ENCODE measurements at places on chromosomes 7 and 10.

- DNase-seq, result no peak
These were observed 508.9 kb upstream of the NRP1 start for GRCh38 chr10:33843379-33843778.

DNA sequence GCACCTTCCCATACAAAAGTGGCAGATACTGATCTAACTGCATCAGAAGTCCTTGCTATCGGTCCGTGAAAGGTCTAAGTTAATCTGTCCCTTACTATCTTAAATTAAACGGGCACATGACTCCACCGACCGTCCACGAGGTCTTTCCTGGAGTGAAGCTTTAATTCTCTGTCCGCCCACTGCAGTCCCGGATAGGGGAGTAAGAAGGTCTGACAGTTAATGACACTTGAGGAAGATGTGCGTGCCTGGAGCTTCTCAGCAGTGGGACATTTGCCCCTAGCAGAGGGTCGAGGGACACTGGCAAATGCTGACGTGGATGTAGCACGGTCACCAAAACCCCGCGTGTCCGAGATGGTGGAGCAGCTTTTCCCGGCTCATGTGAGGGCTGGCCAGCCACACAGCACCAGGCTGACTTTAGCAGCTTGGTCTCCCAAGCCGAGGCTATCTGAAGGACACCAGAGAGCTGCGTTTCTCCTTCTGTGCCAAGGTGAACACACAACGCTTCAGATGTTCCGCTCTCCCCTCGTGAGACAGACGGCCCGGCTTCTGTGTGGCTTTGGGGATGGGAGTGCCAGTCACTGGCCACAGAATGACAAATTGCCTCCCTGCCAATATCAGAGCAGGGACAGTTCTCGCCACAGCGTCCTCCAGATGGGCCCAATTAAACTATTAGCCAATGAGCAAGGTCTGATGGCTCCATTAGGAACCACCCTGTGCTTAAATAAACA, 86.6 kb downstream of the ADARB2 start:
- DNase-seq, result no peak

DNA sequence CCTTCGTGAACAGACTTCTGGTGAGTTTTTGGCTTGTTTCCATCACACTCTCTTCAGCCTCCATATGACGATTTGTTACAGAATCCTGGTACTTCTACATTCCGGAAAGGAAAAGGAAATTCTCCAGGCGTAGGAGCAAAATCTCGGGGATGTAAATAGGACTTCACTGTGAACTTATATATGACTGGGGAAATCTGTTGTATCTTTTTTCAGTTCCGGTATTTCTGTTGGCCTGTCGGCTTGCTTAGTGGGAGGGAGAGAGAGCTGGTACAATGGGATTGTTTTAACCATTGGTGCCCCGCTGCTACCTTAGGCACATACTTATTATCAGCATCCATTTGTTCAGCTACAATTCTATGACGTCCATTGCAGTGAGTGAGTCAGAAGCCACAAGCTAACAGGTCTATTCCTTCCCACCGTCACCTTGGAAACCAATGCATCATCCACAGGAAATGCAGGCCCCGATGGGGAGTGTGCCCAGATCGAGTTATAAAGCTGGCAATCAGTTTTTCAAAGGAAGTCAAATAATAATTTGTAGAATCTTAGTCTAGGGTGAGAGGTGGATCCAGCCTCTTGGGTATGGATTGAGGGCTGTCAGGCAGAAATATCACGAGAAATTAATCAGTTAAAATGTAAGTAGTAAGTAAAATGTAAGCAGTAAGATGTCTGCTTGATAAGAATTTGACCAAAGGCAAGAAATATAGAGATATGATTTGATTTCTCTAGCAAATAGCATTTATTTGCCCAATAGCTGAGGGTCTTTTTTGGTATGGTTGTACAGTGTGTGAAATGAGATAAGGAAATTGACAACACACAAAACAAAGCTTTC, 92.0 kb upstream of the MKLN1 start:
- DNase-seq, result peak; percentile 6

DNA sequence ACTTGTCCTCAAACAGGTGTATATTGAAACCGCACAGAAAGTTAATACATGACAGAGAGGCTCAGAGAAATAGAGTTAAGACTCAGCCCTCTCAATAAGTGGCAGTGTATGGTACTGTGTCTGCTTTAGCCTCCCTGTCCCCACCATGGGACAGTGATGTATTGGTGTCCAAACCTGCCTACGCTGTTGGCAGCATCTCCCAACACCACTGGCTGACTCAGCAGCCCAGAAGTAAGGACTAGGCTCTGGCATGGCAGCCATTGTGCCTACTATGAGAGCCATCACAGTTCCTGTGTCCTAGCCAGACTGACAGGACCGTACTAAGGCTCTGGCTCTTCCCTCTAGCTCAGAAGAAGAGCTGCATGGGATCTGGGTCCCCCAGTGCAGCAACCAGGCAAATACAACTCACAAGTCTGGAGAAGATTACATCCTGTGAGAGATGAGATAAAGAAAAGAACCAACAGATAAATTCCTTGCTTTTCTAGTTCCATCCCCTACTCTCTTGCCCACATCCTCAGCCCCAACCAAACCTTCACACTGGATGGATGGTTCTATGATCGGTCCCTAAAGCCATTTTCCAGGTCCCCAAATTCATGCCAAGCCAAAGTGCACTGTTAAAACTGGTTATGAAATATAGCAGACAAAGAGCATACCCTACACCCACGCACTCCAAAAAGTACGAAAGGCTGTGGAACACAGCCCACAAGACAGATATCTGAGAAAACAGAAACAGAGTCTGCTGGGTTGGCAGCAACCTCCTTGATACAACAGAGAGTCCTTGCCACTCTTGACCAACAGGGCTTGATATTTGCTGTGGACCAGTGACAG, 44.1 kb upstream of the DMTF1 start:
- no peak for DNase-seq

GRCh38 chr7:1567049-1567771, 2.6 kb downstream of the PSMG3 start:
- DNase-seq, result no peak

- no peak for DNase-seq
These were observed 16.4 kb upstream of the PROSER2 start for GRCh38 chr10:11806706-11807105.

- no peak for DNase-seq
These were observed 76.6 kb upstream of the PPIF start for GRCh38 chr10:79270466-79271246.

DNA sequence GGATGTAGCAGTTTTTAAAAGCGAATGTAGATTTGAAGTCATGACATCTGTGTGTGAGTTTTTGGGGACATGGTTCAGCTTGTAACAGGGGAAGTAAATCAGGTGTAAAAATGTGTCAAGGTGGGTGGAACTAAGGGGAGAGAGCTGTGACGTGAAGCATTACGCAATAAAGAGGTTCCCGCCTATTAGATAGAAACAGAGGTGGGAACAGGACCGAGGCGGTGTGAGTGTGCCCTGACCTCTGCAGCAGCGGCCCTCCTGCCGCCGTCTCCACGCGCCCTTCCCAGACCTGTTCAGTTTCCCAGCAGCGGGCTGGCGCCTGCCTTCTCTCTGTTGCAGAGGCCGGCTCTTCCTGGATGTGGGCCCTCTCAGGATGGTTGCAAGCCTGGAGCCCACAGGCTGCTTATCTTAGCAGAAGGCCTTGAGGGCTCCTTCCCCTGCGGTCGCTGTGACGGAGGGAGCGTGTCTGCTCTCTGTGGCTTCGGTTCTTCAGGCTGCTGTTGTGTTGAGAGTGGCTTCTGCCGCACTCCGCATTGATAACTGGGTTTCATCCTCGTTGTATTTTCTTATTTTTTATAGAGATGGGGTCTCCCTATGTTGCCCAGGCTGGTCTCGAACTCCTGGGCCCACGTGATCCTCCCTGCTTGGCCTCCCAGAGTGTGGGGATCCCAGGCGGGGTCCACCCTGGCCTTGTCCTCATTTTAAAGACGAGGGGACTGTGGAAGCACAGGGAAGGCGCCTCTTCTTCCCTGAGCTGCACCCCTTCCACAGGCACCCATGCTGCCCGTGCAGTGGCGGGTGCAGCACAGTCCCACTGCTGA, 65.0 kb downstream of the DNAJB6 start:
- DNase-seq, result no peak

DNA sequence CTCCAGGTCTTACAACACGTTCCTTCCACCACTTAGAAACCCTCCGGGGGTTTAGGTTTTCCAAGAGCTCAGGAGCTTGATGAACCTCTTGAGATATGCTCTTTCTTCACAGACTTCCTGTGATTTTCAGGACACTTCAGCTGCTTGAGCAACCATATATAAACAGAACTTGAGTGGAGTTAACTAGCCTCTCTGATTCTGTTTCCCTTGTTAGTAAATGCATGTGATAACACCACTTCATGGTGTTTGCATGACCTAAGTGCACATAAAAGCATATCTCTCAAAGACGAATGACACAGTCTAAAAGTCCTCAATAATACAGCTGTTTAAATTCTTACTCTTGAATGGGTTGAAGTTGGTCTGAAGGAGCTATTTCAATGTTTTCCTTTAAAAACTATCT, 9.9 kb downstream of the PRR15 start:
- no peak for DNase-seq

DNA sequence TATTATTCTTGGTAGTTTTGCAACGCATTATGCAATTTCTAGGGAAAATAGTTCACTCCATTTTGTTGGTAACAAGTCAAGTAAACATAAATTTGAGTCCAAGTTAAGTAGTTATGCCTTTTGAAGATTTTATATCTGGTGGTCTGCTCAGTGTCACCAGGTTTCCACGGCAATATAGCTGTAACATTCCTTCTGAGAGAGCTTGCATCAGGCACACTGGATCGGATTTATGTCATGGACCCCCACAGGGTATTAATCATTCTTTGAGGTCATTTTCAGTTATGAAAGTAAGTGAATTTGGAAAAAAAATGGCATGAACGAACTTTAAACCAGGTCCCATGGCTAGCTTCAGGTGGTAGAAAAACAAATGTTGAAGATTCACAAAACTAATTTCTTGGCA, 136.3 kb downstream of the POLR1F start:
- DNase-seq, result no peak

DNA sequence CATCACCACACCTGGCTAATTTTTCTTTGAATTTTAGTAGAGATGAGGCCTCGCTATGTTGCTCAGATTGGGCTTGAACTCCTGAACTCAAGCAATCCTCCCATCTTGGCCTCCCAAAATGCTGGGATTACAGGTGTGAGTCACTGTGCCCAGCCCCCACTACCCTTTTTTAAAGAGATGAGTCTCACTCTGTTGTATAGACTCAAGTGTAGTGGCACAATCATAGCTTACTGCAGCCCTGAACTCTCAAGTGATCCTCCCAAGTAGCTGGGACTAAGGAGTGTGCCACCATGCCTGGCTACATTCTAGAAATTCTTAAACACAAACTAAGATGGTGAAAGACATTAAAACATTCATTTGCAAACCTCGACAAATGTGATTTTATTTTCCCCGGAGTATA, 12.6 kb downstream of the SYPL1 start:
- DNase-seq, result no peak

DNA sequence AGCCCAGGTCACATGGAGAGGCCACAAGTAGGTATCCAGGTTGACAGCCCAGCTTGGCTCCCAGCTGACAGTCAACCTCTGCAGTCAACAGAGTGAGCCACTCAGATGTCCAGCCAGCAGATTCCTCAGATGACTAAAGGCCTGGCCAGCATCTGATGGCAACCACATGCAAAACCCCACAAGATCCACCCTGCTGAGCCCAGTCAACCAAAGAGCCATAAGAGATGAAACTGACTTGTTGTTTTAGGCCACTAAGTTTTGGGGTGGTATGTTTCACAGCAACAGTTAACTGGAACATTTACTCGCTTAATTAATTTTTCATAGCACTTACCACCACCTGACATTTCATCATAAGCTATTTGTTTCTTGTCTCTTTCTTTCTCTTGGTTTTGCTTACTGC, 107.3 kb upstream of the KDM7A start:
- DNase-seq, result no peak

DNA sequence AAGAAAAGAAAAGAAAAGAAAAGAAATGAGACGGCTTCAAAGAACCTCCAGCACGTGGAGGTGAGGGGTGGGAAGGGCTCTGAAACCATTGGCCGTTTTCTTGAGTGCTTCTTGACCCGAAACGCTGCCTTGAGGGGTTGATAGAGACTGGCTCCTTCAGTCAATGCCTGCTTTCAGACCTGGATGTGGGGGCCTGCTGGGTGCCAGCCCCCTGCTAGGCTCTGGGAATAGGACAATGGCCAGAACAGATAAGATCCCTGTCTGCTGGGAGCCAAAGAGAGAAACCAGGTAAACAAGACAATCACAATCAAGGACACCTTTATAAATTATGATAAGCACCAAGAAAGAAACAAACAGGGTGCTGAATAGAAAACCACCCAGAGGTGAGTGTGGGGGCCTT, 27.7 kb downstream of the ZMIZ1 start:
- no peak for DNase-seq

GRCh38 chr7:152969335-152969734, 209.8 kb downstream of the ACTR3B start:
- no peak for DNase-seq

GRCh38 chr7:3215624-3216585, 85.1 kb upstream of the SDK1 start:
- no peak for DNase-seq

GRCh38 chr7:138921277-138921676, 59.9 kb downstream of the KIAA1549 start:
- DNase-seq, result no peak

DNA sequence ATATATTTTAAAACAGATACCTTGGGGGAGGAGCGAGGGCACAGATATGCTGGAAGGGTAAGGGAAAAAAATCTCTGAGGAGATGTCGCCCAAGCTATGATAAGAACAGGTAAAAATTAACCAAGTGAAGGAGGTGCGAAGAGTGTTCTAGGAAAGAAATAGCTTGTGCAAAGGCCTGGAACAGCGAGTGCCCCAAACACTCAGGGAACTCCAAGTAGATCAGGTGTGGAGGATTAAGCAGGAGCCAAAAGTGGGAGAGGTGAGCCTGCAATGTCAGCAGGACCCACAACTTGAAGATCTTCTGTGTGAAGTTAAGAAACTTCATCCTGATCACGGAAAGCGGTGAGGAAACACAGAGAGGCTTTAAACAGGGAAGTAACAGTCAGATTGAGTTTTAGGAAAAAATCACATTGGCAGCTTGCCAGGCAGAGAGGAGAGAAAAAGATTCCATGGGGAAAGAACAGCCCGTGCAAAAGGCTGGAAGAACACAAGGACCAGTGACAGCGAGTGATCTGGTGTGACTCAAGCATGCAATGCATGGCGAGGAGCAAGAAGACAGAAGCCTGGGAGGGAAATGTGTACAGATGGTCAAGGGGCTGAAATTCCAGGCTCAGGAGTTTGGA, 30.7 kb downstream of the FGF8 start:
- no peak for DNase-seq

DNA sequence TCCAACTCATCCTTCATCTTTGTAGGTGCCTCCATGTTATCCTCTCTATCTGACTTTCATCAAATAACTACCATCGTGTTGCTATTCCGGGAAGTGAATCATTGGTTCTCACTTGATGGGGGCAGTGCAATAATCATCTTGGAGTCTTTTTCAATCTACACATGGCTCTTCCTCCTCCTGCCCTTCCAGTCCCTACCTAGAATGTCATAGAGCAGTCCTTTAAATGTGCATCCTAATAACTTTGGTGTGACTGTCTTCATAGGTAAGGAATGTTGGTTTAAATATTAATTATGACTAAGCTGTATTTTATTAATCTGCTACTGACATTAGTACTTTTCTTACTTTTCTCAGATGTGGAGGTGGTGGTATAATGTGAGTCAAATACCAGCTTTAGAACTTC, 8.4 kb upstream of the CDK14 start:
- DNase-seq, result no peak

Measured in activated naive CD4-positive, alpha-beta T cell (primary cell).